ENCODE measurements at places on chromosomes 3 and 15. TPM values are rescaled to one million over a fixed set of nuclear protein-coding genes. Genes with fewer than 3 reads are reported as not detected.
A peak's percentile ranks its signal among the peaks of the same experiment; 100 is the strongest.

The OR5H15 gene
- total RNA-seq = not detected

The LRTM1 gene
- total RNA-seq = 1.6 TPM

- DNase-seq = peak; percentile 99
These were observed 59.7 kb downstream of the RAP2B start for GRCh38 chr3:153221748-153222162.

GRCh38 chr15:93861956-93862741 lies 369.2 kb upstream of the MCTP2 start:
- no peak for DNase-seq

DNA sequence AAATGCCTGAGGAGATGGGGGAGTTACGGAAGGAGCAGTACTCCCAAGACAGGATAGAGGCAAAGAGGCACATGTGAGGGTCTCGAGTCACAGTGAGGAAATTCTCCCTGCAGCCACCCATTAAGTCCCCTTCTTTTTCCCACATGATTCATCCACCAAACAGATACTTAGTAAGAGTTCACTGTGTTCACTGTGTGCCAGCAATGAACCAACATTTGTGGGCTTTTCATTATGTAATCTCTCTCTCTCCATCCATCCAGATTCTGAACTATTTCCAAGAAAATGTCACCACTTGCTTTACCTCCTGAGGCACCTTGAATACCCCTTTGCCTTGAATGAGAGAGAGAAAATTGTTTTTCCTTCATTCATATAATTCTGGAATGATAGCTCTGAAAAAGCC lies 24.6 kb upstream of the LRRFIP2 start:
- peak; percentile 73 for DNase-seq

GRCh38 chr3:82796765-82797164 lies 1035.3 kb upstream of the GBE1 start:
- no peak for DNase-seq

GRCh38 chr15:96893159-96893906 lies 562.8 kb downstream of the NR2F2 start:
- DNase-seq = peak; percentile 65

Data from RPMI7951 (cell line).